ENCODE measurements at places on chromosomes 11 and 22.

GRCh38 chr11:65208785-65209710 lies 27.3 kb downstream of the CAPN1 start:
- no peak for DNase-seq

DNA sequence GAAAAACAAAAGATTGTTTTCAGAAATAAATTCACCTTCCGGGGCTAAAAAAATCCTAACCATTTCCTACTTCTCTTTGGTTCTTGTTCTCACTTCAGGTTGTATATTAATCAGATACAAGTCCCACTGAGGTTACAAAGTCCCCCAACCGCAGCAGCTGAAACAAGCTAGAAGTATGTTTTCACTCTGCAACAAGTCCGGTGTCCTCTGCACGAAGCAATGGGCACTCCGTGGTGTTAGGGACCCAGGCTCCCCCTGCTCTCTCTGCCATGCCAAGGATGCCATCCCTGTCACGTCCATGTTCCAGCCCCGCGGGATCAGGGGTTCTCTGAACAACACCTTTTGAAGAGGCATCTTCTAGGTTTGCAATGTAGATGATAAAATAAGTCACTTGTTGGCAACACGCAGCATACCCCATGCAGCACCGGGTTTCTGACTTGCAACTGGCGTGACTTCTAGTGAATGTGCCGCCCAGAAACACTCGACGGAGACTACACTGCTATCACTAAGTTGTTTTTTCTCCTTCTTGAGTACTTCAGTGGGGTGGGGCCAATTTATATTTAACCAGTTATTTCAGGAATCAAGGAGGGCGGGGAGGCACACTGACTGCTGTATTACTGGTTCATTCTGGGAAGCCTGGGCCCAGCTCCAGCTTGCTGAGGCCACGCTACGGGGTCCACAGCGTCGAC lies 25.4 kb upstream of the GSTP1 start:
- no peak for DNase-seq

GRCh38 chr11:34860034-34860433 lies 56.1 kb downstream of the APIP start:
- no peak for DNase-seq

DNA sequence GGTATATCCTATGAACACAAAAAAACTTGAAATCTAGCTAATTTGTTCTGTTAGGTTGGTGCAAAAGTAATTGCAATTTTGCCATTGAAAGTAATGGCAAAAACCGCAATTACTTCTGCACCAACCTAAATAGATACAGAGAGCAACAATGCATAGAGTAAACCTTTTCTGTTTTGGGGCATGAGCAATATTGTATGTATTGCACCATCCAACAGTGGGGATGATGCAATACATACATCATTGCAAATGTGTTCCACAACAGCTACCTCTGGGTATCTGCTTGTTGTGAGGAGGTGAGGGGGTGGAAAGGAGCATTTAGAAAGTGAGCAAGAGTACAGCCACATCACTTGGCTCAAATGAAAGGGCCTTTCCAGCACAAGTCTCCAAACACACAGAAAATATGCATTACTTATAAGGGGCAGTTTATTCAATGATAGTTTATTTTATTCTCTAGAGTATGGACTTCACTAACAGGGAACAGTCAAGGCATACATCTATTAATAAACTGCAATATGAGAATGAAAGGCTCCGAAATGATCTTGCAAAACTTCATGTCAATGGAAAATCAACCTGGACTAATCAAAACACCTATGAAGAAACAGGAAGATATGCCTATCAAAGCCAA lies 77.3 kb downstream of the DEUP1 start:
- peak; percentile 6 for DNase-seq

- peak; percentile 60 for DNase-seq
These were observed at the start of the genes COMT and TXNRD2 for GRCh38 chr22:19941365-19942082. COMT (plus strand) TSS chr22:19941772; CDS start chr22:19962527, 20,755 bp downstream. TXNRD2 (minus strand) TSS chr22:19941818; CDS start chr22:19941803, 15 bp downstream.

- no peak for DNase-seq
These were observed 29.2 kb upstream of the KLHL35 start for GRCh38 chr11:75462117-75462653.

DNA sequence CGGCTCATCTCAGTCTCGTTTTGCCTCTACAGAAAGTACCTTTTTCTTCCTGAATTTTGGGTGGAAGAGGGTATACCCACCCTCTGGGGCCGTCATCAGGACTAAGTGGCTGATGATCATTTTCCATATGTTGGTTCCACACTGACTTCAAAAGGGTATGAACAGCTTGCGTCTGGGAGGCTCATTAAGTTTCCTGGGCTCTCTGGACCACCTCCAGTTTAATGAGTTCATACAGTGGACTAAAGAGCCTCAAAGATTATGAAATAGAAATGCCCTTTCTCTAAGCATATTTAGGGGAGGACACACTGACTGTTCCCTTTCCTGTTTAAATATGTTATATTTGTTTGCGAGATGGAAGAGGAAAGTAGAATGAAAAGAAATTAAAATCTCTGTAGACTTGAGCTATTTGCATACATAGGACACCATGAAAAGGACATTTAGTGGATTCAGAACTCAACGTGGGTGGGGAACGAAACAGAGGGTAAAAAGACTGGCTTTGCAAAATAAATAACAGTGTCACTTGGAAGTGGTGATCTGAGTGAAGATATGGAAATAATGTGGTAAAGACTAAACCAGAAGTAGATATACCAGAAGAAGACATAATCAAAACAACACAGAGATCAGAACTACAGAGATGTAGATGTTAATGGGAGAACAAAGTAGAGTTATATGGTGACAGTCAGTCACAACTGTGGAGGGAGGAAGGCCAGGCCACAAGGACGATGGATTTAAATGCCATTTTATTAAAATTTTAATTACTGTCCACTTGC lies 18.7 kb downstream of the LDLRAD3 start:
- DNase-seq, result no peak

DNA sequence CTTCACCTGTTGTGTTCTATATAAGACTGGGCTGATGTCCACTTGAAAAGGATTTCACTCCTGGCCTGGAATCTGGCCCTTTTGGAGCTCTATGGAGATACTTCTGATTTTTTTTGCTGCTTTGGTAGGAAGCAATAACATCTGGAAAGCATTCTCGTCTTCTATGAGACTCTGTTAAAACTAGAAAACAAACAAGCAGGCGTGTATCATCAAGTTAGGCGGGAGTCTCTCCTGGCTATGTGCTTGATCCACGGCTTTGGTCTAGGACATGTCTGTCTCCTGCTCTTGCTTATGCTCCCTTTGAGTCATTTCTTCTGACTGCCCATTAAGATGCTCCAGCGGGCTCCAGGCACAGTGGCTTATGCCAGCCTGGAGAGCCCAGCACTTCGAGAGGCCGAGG lies 121.4 kb upstream of the TTC12 start:
- DNase-seq, result no peak

- no peak for DNase-seq
These were observed 213.9 kb upstream of the CADM1 start for GRCh38 chr11:115718106-115718505.

DNA sequence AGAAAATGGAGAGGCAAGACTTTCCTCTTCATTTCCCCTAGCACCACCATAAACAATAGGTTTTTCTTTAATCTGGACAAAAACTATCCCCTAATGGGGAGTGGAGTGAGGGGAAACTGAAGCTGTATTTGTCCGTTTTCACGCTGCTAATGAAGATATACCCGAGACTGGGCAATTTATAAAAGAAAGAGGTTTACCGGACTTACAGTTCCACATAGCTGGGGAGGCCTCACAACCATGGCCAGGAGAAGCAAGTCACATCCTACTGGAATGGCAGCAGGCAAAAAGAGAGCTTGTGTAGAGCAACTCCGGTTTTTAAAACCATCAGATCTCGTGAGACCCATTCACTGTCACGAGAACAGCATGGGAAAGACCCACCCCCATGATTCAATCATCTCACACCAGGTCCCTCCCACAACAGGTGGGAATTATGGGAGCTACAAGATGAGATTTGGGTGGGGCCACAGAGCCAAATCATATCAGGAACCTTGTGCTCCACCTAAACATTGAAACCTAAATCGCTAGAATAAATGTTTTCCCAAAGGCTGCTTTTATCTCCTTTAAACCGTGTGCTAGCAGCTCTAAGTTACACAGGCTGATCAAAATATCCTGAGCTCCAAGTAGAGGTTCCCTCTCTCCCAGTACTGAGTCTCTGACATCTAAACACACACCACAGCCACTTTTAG lies 4.3 kb downstream of the UBQLN3 start:
- DNase-seq, result no peak

GRCh38 chr11:44959064-44959463 lies 8.4 kb upstream of the TP53I11 start:
- DNase-seq, result no peak

DNA sequence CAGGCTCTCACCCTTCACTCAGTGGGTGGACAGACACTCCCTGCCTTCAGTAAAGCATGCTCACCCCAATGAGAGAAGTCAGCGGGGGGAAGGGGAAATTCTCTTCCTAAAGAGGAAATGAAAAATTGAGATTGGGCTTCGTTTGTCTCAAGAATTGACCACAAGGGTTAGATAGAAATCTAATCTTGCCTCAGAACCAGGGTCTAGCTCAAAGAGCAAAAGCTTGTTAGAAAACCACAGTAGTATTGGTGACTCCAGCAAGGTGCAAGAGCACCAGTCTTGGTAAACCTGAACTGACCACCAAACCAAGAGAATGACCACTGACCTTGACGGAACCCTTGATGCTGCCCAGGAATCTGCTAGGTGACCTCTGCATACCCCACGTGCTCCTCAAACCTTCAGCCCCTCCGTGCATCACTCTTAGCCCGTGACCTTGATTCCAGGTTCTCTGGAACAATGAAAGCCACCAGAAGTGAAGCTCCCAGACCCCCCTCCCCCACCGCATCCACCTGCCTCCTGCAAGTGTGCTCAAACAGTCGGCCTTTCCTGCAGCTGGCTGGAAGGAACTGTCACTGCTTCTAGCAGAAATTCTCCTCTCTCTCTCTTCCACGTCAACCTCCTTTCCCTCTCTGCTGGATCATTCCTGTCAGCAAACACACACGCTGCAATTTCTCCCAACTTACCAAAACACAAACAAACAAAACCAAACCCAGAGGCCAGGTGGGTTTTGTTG lies 3.1 kb upstream of the TMA7B start:
- no peak for DNase-seq

DNA sequence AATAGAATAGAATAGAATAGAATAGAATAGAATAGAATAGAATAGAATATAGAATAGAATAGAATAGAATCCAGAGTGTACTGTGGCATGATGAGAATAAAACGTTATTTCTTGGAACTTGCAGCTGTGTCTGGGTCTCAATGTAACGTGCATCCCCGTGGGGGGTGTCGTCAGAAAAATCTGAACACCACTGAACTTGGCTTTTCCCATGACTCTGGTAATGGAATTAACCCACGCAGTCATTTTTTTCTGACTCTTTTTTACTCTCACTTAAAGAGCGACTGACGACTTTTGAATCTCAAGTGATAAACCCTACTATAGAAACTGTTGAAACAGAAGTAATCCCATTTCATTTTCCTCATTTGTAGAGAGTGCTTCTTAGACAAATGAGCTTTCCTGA lies 92.4 kb upstream of the BID start:
- DNase-seq, result no peak

- DNase-seq, result no peak
These were observed 28.8 kb downstream of the ZC3H7B start for GRCh38 chr22:41330169-41330568.

GRCh38 chr11:95700471-95700817 lies 89.1 kb downstream of the FAM76B start:
- DNase-seq, result no peak

GRCh38 chr11:117097389-117098268 lies 599 bp downstream of the SIK3 start:
- DNase-seq, result peak; percentile 5

GRCh38 chr11:44566952-44567875 lies 1.8 kb downstream of the CD82 start:
- no peak for DNase-seq

- DNase-seq, result peak; percentile 49
These were observed 45.6 kb downstream of the OR4D9 start for GRCh38 chr11:59556917-59557348.

DNA sequence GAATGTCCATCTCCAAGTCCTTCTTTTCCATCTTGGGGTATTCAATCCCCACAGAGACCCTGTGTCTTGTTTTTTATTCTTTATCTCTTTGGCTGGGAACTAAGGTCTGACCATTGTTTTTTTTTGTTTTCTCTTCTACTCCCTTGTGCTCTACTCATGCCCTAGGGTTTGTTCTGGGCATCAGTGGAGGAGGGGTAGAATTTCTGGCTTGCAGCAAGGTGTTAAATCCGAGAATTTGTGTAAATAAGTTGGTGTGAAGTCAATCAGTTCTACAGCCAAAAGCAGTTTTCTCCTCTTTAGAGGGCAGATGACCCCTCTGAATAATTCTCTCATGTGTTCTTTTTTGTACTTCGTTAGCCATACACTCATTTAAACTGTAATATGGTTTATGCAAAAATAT lies 10.7 kb downstream of the CECR2 start:
- no peak for DNase-seq

DNA sequence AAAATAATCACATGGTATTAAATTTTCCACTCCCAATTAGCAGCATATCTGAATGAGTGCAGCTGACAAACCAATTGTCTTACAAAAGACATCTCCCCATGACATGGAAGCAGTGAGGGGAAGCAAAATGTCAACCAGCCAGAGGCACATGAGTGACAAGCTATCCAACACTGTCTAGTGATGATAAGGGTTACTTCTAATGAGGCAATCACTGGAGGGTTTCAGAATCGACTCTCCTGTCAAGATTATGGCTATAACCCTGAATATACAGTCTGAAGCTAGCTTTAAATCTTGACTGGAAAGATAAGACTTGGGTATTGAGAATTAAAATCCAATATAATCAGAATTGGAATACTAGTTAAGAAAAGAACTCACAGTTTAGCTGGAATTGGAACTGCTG lies 50.3 kb downstream of the AMBRA1 start:
- no peak for DNase-seq

GRCh38 chr11:46049325-46049897 lies 71.8 kb downstream of the PHF21A start:
- DNase-seq, result no peak

GRCh38 chr11:11884774-11885481 lies 43.2 kb downstream of the USP47 start:
- DNase-seq, result no peak

DNA sequence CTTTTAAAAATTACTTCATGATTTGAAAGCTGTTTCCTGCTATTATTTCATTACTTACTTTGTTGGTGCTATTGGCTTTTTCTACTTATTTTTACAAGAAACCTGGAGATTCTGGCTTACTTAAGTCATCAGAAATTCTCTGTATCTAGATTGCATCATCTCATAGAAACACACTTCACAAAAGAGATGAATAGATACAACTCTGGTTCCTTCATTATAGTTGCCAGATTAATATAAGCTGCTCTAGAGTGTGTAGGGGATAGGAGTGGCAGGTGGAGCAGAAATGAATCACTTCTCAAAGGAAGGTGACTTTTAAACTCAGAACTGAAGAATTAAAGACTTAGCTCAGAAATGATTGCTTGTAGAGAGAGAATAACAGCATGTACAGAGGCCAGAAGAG lies 20.0 kb downstream of the CYP2R1 start:
- DNase-seq, result peak; percentile 5

DNA sequence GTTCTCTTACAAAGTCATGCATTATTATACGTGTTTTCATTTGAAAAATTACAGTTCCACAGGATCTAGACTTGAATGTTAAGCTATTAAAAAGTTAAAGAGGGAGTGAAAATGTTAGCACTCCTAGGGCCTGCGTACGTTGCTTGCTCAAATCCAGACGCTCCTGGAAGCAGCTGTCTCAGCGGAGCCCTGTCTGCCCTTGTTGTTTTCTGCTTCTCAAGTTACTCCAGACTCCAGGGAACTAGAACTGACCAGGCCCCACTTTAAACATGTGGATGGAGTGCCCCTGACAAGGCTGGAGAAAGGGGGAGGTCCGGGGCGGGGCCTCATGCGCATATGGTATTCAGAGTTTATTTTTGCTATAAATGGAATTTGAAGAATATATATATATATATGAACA lies 9.6 kb downstream of the PARVB start:
- peak; percentile 48 for DNase-seq

GRCh38 chr11:16027621-16028020 lies 328.7 kb downstream of the SOX6 start:
- no peak for DNase-seq

All from fibroblast of skin of abdomen (primary cell).